Progenitor cell of endocrine pancreas (in vitro differentiated cells): ENCODE measurements at places on chromosomes 6 and 20. TPM values are rescaled to one million over a fixed set of nuclear protein-coding genes. Genes with fewer than 3 reads are reported as not detected.

- peak overlapping the region; percentile 3 for H3K27ac ChIP-seq
- DNase-seq: no peak
- no peaks in the 10 kb centered on the region for H3K36me3 ChIP-seq
- peaks cover 23% of the 10 kb centered on the region for H3K4me1 ChIP-seq
Measured at GRCh38 chr6:163429858-163430448, 15.4 kb downstream of the QKI start.

DNA sequence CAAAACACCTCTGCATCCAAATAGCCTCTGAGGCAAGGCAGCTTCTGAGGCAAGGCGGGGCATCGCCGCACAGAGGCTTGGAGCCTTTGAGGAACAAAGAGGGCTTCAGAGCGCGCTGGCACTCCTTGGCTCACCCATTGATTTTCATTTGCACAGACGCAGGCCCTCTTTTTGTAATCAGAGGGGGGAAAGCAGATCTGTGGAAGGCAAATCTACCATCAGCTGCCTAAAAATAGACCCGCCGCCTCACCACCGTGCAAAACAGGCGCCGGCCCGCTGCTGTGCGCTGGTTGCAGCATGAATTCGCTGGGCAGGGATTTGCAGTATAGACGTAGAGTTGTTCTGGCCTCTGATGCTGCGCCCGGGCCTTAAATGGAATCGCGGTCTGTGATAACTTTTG is 69.9 kb upstream of the STMND1 start:
- H3K27ac ChIP-seq: no peak overlapping the region
- H3K36me3 ChIP-seq: no peaks in the 10 kb centered on the region
- H3K4me1 ChIP-seq: peaks cover 18% of the 10 kb centered on the region

The ZNF337 gene
- total RNA-seq: 22.0 and 22.4 TPM in 2 replicates

DNA sequence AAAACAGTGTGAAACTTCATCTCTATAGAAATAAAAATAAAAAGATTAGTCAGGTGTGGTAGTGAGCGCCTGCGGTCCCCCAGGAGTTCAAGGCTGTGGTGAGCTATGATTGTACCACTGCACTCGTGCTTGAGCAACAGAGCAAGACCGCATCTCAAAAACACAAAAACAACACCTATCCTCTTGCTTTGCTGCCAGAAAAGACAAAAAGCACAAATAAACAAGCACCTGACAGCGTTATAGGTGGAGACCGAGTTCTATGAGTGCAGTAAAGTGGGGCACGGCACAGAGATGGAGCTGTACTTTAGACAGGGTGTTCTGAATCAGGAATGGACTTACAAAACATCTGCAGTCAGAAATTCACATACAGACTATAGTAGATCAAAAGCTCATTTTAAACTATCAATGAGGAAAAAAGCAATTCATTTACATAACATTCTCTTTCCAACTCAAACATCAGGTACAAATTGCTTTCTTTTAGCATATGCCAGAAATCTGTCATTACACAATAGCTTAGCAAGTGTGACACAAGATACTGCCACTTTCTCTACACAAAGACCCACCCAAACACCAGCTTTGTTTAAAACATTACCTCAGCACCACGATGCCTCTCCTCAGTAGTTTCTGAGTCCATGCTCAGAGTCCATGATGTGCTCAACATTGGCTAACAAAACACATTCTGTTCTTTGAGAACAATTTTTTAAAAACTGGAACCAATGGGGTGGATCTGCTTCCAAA is 10.1 kb downstream of the EZR start:
- peaks cover 83% of the 10 kb centered on the region for H3K4me1 ChIP-seq
- H3K36me3 ChIP-seq: peaks cover 35% of the 10 kb centered on the region
- no peaks in the 10 kb centered on the region for H3K27me3 ChIP-seq
- H3K4me3 ChIP-seq: no peak overlapping the region

The TAF11 gene
- total RNA-seq: 37.4 and 41.6 TPM in 2 replicates

DNA sequence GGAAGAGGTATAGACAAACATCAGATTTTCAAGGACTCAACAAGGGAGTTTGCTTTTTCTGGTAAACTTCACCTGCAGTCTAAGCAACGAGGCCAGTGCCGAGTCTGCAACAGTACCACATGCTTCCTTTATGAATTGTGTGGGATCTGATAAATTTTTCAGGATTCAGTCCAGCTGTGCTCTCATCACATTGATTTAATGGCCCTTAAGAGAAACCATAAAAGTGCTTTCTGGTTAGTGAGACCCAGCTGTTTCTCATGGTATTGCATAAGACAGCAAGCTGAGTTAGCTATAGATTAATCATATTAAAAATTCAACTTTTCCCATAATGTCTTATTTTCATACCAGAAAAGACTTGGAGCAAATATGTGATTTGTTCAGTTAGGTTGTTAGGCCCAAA is 291.4 kb downstream of the CENPW start:
- DNase-seq: no peak
- no peaks in the 10 kb centered on the region for H3K36me3 ChIP-seq
- no peaks in the 10 kb centered on the region for H3K4me1 ChIP-seq
- no peaks in the 10 kb centered on the region for H3K27me3 ChIP-seq
- no peak overlapping the region for H3K4me3 ChIP-seq

GRCh38 chr6:33779290-33779689 is 9.6 kb downstream of the LEMD2 start:
- no peaks in the 10 kb centered on the region for H3K27me3 ChIP-seq
- peaks cover 34% of the 10 kb centered on the region for H3K36me3 ChIP-seq
- no peak overlapping the region for H3K4me3 ChIP-seq
- H3K27ac ChIP-seq: no peak overlapping the region

GRCh38 chr6:90293319-90293953 is 3.2 kb downstream of the BACH2 start:
- peaks cover 2% of the 10 kb centered on the region for H3K36me3 ChIP-seq
- DNase-seq: no peak
- peaks cover 19% of the 10 kb centered on the region for H3K4me1 ChIP-seq
- peaks cover 43% of the 10 kb centered on the region for H3K27me3 ChIP-seq
- no peak overlapping the region for H3K4me3 ChIP-seq

The PRDM13 gene
- total RNA-seq: not detected in 2 replicates

GRCh38 chr20:3177746-3178485 is 4.6 kb upstream of the LZTS3 start:
- peak overlapping the region; percentile 95 for H3K27ac ChIP-seq
- no peak for DNase-seq
- peaks cover 12% of the 10 kb centered on the region for H3K4me1 ChIP-seq
- H3K27me3 ChIP-seq: no peaks in the 10 kb centered on the region
- no peak overlapping the region for H3K4me3 ChIP-seq

The NKX2-4 gene
- total RNA-seq: not detected in 2 replicates

The MACROD2 gene
- total RNA-seq: 6.4 and 7.6 TPM in 2 replicates
